ENCODE measurements at places on chromosomes 3 and 15.

DNA sequence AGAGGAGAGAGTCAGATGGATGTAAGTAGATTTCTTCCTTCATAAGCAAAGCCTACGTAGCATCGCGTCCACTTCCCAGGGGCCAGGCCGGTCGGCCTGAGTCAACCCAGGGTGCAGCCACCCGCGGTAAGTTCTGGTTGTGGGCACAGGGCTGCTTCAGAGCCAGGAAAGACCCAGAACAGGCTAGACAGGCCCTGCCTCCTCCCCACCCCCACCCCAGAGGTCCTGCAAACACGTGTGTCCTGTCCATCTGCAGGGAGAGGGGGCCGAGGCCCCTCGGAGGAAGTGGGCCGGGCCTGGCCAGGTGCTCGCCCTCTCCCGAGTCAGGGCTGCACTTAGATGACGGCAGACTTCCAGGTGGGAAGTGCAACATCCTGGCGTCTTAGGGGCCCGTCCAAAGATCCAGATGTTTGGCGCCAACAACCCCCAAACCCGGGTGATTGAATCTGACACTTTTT, 100.8 kb upstream of the ALDH1A3 start:
- DNase-seq: no peak

DNA sequence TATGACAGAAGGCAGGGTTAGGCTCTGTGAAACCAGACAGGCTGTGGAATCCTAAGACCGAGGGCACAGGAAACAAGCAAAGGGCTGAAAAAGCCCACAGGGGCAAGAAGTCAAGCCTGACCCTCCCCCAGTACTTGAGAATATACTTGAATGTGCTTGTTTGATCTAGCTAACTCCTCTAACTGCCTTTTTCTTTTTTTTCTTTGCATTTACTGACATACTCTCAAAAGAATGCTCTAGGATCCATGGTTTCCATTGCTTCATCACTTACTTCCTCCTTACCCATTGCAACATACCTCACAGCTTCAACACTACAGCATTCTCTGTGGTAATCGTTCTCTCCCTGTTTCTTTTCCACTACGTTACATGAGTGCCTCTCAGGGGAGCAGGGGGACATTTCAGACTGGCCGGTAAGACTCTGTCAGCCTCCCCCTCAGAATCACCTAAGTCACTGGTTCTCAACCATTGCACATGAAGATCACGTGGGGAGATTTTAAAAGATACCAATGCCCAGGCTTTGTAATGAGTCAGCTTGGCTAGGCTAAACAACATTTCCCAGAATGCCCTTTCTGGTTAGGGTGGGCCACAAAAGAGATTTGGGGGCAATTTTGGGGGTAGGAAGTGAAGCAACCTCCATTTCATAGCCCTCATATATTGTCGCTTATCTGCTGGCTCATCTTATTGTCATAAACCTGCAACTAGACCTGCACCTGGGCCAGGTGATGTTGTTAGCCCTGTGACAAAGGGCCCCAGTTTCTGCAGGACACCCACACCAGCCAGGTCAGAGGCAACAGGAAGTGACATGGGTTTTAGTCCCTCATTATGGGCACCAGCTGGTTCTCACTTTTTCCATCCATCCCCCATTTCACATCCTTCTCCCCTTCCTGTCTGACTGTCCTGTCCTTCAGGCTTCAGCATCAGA, 24.6 kb upstream of the RSL24D1 start:
- no peak for DNase-seq

DNA sequence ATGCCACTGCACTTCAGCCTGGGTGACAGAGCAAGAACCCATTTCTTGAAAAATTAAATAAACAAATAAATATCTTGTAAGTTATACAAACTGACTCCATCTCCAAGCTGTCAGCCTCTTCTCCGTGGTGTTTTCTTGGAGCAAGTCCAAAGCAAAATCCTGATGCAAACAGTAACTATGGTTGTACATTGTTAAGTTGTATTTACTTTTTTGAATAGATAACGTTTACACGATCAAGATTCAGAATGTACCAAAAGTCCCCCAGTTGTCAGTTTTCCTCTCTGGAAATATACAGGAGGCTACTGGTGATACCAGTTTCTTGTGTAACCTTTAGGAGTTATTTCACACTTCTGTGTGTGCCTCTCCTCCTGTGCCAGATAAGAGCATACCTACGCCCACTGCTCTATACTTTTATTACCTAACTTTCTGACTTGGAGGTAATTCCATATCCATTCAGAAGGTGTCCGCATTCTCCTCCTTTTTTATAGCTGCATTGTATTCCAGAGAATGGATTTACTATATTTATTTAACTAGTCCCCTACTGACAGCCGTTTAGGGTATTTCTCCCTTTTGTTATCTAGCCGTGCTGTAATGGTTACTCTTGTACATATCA, 14.2 kb downstream of the CMTM7 start:
- no peak for DNase-seq

- DNase-seq: peak; percentile 58
Measured at GRCh38 chr3:153221748-153222162, 59.7 kb downstream of the RAP2B start.

- DNase-seq: no peak
Measured at GRCh38 chr15:60648928-60649679, 170.2 kb upstream of the ICE2 start.

DNA sequence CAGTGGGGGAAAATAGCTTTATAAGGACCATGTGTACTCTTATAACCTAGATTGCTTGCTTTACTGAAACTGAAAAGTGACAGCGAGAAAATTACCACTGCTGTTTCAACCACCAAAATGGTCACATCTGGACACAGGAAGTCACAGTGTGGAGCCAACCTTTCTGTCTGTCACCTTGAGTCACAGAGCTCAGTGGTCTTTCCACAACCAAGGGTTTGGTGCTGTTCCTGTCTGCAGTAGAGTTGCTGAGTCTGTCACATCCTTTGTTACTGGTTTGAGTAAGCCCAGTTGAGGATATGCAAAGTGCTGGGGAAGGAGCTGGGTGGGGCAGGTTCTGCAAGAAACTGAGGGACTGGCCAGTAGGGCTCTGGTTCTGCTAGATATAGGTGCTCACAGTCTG, 139.1 kb upstream of the EIF1B start:
- no peak for DNase-seq

DNA sequence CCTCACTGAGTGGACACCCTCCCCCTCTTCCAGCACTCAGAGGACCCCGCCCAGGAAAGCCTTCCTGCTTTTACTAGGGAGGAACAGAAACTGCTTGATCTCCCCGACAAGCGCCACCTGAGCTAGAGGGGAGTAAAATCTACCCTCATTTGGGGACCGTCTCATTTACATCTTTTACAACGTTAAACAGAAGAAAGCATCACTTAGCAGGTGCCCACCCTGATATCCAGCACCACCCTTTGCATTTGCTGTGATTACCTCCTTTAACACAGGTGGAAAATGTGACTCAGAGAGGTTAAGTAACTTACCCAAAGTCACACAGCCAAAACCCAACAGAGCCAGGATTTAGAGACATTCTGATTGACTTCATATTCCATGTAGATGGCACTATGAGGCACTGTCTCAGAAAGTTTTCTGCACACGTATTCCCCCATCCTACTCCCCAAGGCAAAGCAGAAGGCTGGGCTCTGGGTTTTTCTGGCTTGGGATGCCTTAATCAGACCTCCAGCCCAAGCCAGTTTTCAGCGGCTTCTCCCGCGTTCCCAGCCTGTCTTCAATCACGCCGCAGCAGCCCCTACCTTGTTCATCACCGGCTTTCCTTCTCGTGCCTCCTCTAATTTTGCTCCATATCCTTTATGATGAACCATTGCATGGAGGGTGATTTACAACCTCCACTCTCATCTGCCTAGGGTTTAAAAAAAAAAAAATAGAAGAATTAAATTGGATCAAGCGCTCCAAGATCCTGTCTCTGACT, 314.6 kb upstream of the PROK2 start:
- no peak for DNase-seq

GRCh38 chr3:59621037-59621436, 571.2 kb upstream of the CFAP20DC start:
- DNase-seq: no peak

DNA sequence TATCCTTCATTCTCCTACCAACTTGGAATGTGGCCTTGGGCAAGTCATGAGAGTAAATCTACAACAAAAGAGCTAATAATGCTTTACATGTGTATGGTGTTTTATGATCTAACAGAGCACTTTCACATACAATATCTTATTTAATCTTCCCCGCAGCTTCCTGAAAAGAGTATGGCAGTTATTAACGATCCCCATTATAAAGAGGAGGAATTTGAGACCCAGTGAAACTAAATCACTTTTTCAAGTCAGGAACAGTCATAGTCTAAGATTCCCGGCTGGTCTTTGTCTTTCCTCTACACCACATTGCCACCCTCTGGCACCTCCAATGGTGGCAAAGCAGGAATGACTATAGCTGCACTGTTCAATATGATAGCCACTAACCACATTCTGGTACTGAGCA, 69.7 kb upstream of the CMSS1 start:
- no peak for DNase-seq

DNA sequence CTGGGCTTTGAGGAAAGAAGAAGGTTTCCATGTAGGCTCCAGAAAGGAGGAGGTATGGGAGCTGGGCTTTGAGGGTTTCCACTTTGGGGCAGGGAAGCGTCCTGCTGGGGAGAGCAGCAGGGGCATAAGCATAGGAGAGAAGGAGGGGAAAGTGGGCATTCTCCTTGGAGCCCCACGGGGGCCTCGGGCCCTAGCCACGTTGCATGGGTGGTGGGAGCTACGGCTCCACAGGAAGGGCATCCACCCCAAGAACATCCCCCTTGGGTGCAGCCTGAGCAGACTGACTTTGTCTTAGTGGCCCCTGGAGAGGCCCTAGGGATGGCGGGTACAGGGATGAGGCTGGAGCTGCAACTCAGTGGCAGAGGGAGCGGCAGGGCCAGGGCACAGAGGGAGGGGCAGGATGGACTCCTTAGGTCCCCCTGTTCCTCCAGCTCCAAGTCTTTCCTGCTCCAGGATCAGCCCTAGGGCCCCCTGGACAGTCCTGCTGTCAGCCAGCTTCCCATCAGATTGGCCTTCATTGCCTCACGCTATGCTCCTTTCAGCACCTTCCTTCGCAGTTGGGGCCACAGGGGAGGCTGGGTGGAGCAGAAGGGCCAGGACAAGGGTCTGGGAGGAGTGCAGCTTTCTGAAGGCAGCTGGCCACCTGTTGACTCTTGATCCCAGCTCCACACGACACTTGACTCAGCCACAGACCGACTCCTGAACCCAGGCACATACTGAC, 22.9 kb downstream of the PRR20G start:
- no peak for DNase-seq

- DNase-seq: no peak
Measured at GRCh38 chr15:67819636-67820035, 5.7 kb upstream of the SKOR1 start.

DNA sequence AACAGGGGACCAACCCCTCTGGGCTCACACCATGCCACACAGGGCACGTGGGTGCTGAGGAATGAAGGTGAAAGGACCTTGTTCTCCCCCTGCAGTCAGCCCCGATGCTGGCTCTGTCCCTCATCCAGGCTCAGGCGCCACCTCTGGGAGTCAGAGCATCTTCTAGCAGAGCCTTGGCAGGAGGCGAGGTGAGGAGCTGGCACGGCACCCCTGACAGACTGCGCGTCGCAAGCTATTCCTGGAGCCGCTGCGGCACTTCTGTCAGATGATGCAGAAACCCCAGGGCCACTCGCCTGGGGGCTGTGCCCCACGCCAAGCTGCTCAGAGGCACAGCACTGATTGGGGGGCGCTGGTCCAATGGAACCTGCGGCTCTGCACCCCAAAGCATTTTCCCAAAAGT, 62.0 kb downstream of the MGLL start:
- DNase-seq: no peak

DNA sequence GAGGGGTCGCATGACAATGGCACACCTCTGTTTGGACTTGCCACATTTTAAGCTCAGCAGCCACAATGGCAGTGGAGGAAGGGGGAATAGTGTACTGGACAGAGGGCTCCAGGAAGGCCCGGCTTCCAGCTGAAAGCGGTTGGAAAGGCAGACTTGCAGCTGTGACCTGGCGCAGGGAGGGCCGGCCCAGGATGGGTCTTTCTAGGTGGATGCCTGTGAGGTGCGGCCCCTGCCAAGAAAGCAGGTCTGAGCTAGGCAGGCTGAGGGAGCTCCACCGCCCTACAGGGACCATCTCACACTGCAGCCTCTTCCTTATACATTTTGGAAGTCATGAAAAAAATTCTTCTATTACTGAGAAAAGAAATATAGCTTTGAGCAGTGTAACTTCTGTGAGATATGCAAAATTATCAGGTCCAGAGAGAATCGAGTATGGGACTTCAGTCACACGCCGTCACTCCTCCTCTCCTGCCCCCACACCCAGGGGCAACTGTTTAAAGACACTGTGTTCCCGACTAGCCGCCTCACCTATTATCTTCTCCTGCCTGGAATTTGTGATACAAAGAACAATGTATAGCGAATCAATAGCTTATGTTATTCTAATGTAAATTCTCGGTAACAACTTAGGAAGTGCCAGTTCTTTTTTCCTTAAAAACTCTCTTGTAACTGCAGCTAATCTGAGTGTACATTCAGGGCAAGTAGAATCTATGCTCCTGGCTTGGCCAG, 331.0 kb downstream of the OCA2 start:
- no peak for DNase-seq

Measured in activated CD4-positive, alpha-beta T cell treated with anti-CD3 and anti-CD28 coated beads for 4 hours (primary cell).